MV-4-11 (cell line): ENCODE measurements at places on chromosomes 1 and 21.

GRCh38 chr21:16797540-16797939 lies 715.3 kb upstream of the CXADR start:
- DNase-seq, result no peak

- DNase-seq, result no peak
Observed at GRCh38 chr1:105608713-105609112, 1447.8 kb upstream of the PRMT6 start.

- DNase-seq, result peak; percentile 6
Observed at GRCh38 chr1:241401156-241401555, 44.2 kb upstream of the RGS7 start.

DNA sequence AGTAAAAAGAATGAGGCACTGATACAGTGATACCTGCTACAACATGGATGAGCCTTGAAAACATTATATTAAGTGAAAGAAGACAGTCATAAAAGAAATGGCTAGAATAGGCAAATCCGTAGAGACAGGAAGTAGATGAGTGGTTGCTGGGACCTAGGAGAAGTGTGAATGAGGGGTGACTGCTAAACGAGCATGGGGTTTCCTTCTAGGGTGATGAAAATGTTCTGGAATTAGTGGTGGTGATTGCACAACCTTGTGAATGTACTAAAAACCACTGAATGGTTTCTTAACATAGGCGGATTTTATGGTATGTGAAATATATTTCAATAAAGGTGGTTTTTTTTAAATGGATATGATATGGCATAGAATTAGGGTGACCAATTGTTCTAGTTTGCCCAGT lies 12.6 kb upstream of the SERINC2 start:
- peak; percentile 96 for DNase-seq

DNA sequence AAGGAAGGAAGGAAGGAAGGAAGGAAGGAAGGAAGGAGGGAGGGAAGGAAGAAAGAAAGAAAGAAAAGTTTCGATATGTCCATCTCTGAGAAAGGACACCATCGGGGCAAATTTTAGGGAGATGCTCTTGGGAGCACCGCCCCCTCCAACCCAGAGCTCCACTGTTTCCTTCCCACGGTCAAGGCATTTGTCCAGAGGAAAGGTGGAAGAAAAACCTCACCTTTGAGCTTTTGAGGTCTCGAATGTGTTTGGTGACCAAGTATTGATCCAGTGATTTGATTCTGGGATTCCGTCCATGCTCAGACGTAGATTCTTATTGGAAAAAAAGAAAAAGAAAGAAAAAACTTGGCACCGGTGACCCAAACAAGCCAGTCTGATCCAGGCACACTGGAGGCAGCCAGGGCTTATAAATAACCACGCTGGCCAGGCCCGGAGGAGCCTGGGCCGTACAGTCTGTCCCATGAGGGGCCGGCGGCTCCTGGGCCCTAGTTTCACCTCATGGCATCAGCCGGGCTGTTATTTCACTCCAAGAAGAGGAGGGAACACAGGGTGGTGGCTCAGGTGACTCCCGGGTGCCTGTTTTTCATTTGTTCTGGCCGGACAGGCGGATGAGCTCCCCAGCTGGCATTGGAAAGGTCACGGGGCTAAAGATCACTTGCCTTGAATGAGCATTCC lies 36.1 kb upstream of the SLC25A33 start:
- no peak for DNase-seq

- DNase-seq, result no peak
Observed at GRCh38 chr1:110668549-110668948, 6.2 kb downstream of the KCNA3 start.

DNA sequence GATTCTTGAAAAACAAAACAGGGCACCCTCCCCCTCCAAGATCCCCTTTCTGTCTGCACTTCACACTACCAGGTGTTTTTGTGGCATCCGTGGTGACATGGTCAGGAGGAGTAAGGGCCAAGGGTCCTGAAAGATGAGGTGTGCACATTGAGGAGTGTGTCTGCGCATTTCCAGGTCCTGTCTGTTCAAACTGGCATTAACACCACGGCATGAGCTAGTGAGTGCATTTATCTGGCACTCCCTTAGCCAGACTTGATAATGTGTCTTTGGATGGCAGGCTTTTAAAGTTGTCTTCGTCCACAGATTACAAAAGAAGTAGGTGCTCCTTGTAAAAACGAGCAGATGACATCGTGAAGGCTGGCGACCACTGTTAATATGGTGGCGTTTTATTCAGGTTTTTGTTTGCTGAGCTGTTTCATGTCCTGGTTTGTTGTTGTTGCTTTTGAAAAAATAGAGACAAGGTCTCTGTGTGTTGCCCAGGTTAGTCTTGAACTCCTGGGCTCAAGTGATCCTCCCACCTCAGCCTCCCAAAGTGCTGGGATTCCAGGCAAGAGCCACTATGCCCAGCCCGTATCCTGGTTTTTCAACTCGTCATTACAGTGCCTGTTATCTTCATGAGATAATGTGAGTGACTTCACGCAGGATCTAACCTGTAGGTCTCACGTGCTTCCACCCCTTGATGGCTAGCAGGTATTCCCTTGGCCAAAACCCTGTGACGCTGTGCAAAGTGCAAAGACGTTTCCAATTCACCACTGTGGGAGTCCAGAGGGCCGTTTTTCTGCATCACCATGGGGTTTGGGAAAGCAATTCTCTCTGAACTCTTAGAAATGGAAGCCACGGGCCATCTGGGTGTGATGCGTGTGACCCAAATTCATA lies 4.2 kb downstream of the TMEM51 start:
- no peak for DNase-seq

DNA sequence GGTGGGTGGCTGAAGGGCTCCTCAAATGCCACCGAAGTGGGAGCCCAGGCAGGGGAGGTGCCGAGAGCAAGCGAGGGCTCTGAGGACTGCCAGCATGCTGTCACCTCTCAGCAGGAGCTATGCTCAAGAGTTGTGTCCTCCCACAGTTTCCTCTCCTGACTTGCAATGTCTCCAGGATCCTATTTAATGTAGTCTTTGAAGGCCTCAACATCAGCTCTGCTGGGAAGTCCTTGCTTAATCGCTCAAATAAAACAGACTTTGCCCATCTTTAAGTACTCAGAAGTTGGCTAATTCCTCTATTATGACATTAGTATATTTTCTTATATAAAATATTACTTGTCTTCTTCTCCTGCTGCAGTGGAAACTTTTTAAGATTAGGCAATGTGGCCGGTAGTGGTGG lies 154.2 kb upstream of the NRIP1 start:
- no peak for DNase-seq

DNA sequence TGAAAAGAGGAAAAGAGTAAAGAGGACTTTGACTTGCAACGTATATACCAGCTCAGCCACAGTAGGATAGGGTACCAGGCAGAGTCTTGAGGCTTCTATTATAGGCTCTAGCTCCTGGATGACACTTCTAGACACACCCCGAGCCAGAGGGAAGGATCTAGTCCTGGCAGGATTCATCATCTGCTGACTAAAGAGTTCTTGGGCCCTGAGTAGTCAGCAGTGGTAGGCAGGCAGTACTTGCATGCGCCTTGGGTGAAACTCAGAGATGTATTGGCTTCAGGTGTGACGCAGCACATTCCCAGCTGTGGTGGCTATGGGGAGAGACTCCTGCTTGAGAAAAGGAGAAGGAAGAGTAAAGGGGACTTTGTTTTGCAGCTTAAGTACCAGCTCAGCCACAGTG lies 162.3 kb upstream of the APP start:
- DNase-seq, result no peak

DNA sequence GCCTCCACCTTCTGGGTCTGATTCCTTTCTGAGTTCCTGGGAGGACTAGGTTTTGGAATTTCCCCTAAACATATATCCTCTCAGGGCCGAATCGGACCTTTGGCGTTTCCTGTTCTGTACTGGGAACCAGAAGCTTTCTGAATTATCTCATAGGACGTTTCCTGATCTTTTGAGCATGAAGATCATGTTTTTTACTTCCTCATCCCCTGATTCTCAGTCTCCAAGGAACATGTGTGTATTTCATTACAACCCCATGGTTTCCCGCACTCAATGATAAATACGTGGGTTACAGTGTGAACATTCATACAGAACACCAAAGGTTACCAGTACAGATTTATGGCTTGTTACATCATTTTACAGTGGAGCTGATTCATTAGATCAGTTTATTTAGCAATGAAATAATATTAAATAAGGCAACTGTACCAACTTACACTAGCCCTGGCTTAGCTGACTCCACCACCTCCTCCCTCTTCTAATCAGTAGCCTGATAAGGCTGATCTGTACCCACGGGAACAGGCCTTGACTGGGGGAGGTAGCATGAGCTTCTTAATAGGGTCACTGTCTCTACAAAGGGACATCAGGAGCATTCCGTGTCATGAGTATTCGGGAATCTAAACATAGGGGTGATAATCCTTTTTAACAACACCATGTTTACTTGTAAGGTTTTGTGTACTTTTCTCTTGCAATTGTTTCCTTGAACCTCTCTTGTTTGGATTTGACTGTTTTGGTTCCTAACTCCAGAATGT lies 57.8 kb upstream of the ERRFI1 start:
- DNase-seq, result peak; percentile 40

DNA sequence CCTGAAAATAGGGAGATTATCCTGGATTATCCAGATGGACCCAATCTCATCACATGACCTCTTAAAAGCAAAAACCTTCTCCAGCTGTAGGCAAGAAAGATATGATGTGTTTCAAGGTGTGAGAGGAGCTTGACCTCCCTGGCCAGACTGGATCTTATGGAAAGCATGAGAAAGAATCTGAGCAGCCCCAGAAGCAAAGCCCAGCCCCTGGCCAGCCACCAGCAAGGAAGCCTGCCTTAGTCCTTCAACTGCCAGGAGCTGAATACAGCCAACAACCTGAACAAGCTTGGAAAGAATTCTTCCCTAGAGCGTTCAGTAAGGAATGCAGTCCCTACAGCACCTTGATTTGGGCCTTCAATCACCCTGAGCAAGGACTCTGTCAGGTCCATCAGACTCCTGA lies 375.0 kb upstream of the CHRM3 start:
- no peak for DNase-seq

- DNase-seq, result no peak
Observed at GRCh38 chr21:33067043-33067442, 2.9 kb upstream of the OLIG1 start.
